ENCODE measurements at places on chromosomes 1 and 21.

DNA sequence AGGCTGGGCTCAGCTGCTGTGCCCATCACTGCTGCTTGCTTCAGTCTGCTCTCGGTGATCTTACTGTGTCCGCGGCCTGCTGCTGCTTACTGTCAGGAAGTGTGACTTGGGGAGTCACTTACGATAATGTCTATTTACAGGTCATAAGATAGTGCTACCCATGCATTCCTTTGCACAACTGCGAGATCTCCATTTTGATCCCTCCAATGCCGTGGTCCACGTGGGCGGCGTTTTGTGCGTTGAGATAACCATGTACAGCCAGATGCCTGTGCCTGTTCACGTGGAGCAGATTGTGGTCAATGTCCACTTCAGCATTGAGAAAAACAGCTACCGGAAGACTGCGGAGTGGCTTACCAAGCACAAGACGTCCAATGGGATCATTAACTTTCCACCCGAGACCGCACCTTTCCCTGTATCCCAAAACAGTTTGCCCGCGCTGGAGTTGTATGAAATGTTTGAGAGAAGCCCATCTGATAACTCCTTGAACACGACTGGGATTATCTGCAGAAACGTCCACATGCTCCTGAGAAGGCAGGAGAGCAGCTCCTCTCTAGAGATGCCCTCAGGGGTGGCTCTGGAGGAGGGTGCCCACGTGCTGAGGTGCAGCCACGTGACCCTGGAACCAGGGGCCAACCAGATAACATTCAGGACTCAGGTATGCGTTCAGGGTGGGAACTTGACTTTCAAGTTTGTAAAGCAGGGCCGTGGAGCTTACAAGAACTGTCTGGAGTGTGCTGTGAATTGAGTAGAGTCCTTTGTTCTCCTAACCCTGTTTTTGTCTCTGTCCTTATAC is 24.4 kb upstream of the PWP2 start:
- DNase-seq = no peak

GRCh38 chr21:33685613-33686197 is 43.4 kb downstream of the ITSN1 start:
- no peak for DNase-seq

- DNase-seq = no peak
Measured at GRCh38 chr1:87918398-87918797, 589.7 kb downstream of the LMO4 start.

- DNase-seq = no peak
Measured at GRCh38 chr21:22575165-22575584, 1577.0 kb downstream of the NCAM2 start.

- no peak for DNase-seq
Measured at GRCh38 chr1:209705033-209705598, 470 bp downstream of the HSD11B1 start.

DNA sequence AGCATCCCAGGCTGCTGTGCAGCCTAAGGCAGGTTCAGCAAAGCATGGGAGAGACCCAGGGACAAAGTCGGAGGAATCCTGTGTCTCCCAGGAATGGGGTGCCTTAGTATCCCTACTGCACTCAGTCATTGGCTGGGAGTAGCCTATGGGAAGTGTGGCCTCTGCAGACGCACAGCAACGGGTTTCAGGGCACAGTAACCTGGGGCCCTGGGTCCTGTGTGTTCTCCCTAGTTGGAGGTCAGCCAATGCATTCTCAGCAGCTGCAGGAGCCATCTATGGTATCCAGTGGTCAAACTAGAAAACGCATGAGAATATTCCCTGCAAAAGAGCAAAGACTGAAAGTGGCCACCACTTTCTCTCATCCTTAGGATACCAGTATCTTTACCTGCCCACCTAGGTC is 13.7 kb upstream of the C1orf21 start:
- no peak for DNase-seq

- no peak for DNase-seq
Measured at GRCh38 chr1:156114919-156115513, 505 bp downstream of the LMNA start.

- DNase-seq = no peak
Measured at GRCh38 chr1:91499904-91500755, 521 bp upstream of the CDC7 start.

DNA sequence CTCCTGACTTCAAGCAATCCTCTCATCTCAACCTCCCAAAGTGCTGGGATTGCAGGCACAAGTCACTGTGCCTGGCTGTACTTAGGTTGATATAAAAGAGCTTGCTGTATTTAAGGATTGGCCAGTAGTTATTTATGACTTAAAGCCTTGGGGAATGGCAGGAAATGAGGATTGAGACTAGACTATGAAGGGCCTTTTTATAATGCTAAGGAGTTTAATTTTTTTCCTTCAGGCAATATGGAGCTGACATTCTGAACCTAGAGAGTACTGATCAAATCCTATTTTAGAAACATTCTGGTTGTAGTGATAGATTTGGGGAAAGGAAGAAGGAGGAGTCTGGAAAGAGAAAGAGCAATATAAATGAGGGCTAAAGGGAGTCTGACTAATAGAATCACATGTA is 44.7 kb downstream of the MSH4 start:
- DNase-seq = no peak

DNA sequence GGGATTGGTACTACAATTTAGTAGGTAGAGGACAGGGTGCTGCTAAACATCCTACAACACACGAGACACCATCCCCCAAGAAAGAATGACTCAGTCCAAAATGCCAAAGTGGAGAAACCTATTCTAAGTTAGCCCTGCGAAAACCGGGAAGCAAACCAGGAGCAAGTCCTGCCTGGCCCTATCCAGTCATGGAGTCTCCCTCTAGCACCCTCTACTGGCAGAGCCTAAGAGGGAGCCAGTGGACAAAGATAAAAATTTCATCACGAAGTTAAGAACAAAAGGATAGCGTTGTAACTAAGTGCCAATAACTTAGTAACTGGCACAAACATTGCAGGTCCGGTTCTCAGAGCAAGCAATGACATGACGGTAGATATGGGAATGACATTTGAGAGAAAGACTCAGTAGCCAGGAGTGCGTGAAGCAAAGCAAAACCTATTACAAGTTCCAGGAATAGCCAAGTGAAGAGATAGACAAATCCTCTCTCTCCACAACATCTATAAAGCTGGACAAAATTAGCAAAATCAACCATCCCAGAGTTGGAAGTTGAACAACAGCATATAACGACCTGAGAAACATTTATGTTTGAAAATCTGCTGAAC is 383.5 kb downstream of the OMA1 start:
- no peak for DNase-seq

DNA sequence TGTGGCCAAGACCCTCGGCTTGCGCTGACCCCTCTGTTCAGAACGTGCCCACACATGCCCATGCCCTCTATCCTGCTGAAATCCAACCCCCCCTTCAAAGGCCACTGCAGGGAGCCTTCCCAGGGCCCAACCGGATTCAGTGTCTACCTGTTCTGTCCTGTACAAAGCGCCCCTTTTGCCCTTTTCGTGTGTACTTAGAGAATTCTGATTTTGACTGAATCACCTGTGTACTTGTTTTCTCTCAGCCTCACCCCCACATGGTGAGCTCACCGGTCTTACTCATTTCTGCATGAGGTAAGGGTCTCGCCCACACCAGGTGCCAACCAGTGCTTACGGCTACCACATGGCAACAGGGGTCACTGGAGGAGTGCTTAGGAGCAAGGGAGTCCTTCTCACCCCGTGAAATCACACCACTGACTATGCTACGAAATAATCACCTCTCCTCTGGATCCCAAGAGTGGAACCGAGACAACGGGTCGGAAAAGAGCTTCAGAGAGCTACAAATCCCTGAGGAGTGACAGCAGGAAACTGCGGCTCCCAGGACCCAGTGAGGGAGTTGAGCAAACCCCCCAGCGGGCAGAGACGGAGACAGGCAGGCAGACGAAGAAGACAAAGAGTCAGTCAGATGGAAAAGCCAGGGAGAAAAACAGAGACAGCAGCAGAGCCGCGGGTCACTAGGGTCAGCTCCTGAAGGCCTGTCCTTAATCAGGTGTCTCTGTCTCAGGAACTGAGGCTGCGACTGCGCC is 2.1 kb upstream of the S100A2 start:
- no peak for DNase-seq

GRCh38 chr21:46517361-46517760 is 58.7 kb downstream of the DIP2A start:
- no peak for DNase-seq

- no peak for DNase-seq
Measured at GRCh38 chr1:200907611-200908097, 13.0 kb downstream of the INAVA start.

GRCh38 chr1:22611530-22611947 is 24.9 kb upstream of the C1QA start:
- DNase-seq = no peak

- DNase-seq = no peak
Measured at GRCh38 chr1:54558434-54559030, 10.5 kb downstream of the ACOT11 start.

DNA sequence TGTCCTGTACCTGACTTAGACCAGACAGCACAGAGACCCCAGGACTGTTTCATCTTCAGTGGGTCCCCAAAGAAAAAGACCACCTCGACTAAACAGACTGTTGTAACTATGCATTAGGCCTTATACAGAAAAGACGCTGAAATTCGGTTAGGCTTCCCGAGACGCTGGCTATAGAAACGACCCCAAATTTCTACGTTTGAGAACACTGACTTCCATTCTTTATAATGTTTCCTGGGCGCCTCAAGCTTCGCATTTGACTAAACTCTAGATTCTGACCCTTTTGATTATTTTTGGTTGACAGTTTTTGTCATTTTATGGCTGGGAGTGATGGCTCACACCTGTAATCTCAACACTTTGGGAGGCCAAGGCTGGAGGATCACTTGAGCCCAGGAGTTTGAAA is 986 bp upstream of the TRAPPC10 start:
- no peak for DNase-seq

GRCh38 chr1:64404202-64404601 is 65.7 kb upstream of the CACHD1 start:
- no peak for DNase-seq

- no peak for DNase-seq
Measured at GRCh38 chr1:61743431-61743705, 1.1 kb downstream of the PATJ start.

- no peak for DNase-seq
Measured at GRCh38 chr1:185328255-185328654, 11.2 kb upstream of the IVNS1ABP start.

DNA sequence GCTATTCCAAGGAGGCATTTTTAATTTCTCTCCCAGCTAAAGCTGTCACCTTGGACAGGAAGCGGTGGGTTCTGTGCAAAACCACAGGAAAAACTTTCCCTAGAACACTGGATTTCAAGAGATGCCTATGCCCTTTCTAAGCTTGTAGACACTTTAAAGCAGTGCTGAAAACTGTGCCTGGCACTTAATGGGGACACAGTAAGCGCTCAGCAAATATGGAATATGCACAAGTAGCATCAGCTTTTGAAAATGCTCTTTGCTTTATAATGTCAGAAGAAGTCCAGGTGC is 50.9 kb upstream of the TARBP1 start:
- no peak for DNase-seq

GRCh38 chr1:198520524-198521254 is 19.8 kb downstream of the ATP6V1G3 start:
- DNase-seq = no peak

GRCh38 chr21:35212393-35213127 is 163.5 kb upstream of the RUNX1 start:
- DNase-seq = no peak

DNA sequence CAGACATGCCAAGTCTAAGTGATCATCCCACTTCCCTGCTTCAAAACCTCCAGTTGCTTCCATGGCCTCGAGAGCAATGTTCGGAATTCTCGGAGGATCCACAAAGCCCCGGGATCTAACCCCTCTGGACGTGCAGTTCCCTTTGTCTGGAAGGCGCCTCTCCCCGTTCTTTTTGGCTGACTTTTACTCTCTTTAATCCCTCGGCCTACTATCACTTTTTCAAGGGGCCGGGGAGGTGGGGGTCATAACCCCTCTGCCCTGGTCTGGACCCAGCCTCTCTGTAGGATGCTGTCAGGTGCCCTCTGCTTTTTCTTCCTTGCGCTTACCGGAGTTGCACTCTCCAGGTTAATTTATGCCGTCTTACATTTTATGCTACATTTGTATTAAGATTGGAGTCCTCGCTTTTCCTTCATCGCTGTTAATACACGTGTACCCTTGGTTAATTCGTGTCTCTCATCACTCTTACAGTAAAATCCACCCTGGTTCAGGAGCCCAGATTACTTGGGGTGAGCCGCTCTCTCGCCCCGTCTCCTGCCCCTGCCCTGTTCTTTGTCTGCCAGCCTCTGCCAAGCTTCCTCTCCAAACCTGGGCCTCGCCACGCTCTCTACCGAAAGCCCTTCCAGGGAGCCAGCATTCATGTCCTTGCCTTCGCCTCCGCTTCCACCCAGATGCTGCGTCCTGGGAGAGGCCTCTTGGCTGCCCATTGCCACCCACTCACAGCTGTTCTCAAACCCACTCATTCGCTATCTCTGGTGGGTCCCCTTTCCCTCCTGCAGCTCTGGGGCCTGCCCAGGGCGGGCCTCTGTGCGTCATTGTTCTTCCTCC is 448.6 kb downstream of the CAMTA1 start:
- DNase-seq = no peak

DNA sequence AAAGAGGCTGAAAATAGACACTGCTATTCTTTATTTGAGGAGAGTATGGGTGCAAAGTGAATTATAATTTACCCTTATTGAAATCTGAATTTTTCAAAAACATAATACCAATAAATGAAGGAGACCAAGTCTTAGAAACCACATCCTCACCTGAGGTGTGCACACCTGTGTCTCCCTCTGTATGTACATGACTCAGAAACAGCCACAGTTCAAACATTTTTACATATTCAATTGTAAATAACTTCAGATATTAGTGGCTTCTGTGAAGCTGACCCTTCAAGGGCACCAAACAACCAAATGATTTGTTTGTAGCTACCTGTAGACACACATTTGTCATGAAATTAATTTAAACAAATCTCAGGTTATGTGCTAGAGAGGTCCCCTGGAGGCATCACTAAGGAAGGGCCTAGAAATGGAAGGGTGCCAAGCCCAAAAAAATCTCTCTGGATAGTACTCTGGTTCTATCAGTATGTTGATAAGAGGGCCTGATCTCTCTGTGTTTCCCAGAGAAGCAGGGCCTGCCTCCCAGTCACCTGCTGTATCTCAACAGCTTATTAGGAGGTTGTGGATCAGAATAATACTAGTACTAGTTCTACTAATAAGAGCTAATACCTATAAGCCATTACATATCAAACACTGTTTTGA is 28.1 kb downstream of the ERI3 start:
- DNase-seq = no peak

DNA sequence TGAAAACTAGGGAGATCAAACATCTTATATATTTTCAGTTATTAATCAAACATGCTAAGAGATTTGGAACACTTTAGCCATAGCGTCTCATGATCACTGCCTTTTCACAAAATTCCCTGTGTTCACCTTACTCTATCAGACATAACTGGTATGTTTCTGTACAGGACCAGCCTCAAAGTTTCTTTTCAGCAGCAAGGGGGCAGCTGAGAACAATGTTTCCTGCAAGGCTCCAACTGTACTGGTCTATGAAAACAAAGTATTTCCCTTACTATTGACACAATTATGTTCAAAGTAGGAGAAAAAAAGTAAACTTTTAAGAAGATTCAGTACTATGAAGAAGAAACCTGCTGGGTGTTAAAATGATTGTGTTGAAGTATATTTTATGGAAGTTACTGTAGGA is 98.5 kb downstream of the ATF6 start:
- no peak for DNase-seq

All from stimulated activated CD8-positive, alpha-beta memory T cell treated with anti-CD3 and anti-CD28 coated beads, Interleukin-4, amount 100 ng/mL, for 1 hour (primary cell).